ENCODE measurements at places on chromosomes 11 and 22.

DNA sequence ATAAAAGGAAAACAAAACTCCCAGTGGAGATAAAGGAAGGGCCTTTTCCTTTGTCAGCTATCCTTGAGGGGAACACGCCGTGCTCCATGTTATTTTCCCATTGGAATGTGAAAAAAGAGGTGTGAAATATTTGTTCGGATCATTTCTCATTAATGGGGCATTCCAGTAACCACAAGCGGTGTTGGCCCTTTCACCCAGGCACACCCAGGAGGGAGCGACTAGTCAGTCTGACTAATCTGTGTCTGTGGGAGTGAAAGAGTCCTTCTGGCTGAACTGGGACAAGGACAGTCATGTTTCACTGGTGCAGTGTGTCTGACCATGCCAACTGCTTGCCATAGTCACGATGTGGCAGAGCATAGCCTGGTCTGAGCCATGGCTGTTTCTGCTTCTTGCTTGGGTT is 13.0 kb upstream of the MYEOV start:
- no peak for DNase-seq

- no peak for DNase-seq
Measured at GRCh38 chr22:45239681-45240051, 1.0 kb downstream of the KIAA0930 start.

- DNase-seq = no peak
Measured at GRCh38 chr11:10935015-10935559, 77.2 kb upstream of the ZBED5 start.

DNA sequence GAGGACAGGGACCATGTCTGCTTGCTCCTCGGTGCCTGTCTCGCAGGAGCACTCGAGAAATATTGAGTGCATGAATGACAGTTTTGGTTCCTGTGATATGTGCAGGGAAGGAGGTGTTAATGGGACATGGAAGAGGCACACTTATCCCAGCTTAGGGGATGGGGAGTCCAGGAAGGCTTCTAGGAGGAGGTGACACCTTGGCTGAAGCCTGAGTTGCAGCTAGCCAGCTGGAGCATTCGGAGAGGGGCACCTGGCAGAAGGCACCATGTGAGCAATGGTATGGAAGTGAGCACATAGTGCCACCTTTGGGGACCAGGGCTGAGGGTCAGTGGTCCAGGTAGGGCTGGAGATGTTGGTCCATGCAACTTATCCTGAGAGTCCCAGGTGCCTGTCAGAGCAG is 18.9 kb downstream of the SGSM1 start:
- no peak for DNase-seq

DNA sequence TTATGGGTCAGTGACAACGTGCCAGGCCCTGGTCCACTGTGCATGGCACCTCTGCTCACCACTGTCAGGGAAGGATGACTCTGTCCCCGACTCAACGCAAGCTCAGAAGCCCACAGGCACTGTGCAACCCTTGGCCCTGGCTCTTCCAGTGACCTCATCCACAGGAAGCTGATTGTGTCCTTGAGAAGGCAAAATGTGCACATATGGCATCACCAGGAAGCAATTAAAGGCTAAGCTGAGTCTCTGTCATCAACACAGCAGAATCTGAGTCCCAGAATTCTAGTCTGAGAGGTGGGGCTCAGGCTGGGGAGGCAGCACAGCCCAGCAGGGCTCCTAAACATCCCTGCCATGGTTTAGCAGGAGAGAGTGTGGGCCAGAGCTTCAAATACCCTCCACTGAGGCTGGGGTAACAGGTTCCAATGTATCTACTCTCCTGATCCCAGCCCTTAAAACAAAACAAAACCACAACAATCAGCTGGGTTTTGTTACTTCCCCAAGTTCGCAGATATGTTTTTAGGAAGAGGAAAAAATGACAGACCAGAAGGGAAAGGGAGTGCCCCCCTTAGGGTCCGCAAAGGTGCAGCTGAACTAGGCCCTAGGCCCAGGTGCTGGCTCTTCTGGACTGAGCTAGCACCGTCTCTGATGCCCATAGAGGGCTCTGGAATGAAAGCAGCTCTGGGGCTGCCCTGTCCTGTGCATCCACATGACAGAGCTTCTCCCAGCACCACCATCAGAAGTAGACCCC is 33.5 kb upstream of the GNAZ start:
- no peak for DNase-seq

DNA sequence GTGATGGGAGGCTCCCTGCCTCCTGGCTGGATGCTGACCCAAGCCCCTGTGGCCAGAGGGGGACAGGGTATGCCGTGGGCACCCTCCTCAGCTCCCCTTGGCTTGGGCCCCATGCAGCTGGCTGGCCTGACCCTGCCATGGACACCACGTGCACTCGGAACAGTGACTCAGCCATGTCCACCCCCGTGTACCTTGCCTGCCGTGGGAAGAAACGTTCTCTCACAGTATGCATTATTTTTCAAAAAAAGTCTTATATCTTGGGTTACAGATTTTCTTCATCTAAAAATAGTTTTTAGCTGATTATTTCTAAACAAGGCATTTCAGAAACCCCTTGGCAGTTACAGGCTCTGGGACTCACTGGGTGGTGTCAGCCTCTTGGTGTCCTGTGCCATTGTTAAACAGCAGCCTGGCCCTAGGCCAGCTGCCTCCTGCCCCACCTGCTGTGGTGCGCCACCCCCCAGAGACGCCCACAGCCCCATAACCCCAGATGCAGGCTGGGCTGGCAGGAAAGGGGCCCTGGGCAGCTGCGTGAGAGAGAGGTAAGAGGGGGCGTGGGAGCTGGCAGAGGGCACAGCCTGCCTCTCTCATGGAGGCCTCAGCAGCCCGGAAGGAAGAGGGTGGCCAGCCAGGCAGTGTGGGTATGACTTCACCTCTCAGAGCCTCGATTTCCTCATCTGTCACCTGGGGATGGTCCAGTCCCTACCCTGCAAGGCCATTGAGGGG is 99.8 kb downstream of the MORC2 start:
- DNase-seq = no peak

DNA sequence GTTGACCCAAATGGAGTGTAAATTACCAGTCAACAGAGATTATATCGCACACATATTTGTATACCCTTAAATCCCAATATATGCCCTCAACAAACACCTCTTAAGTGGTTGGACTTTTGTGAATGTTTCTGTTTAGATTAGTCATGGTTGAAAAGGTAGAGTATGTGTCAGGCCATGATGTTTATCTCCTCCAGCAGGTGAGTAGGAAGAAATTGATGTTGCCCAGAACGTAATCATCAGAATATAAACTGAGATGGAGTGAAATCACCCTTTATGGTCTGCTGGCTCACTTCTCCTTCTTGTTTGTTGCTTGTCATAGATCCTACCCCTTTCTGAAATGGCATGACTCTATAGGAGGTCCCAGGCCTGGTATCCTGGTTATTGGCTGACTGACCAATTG is 431.8 kb downstream of the ETS1 start:
- DNase-seq = no peak

- no peak for DNase-seq
Measured at GRCh38 chr11:68549789-68550484, 89.4 kb downstream of the PPP6R3 start.

- no peak for DNase-seq
Measured at GRCh38 chr11:103536335-103536722, 427.1 kb downstream of the DYNC2H1 start.

DNA sequence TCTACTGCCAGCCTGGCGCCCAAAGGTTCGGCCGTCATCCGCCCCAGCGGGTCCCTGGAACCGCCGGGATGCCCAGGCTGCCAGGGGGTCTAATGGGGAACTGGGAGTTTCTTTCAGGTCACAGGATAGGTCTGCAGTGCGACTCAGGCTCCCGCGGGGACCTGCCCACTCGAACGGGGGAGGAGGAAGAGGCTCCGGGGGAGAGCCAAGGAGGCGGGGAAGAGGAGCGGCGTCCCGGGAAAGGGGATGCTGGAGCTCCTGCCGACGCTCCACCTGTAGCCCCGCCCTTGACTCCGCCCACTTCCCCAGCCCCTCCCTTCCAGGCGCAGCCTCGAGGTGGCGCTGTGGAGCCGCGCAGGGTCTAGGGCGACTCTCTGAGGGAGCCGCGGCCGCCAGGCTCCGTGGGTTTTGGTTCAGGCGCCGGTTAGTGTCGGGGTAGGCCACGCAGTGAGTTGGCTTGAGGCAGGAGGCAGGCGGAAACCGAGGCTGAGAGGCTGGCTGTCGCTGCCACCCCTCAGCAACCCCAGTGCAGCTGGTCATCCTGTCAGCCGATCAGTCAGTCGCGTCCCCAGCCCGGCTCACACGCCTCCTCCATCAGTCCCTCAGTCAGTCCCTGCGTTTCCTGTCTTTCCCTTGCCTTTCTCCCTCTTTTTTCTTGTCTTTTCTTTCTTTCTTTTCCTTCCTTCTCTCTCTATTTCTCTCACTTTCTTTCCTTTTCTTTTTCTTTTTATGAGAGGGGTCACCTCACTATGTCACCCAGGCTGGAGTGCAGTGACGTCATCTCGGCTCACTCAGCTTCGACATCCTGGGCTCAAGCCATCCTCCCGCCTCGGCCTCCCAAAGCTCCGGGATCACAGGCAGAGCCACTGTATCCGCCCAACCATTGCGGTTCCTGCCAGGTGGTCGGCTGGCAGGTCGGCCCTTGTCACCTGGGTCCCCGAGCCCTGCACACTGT is 26.4 kb downstream of the YWHAH start:
- no peak for DNase-seq

GRCh38 chr22:50728523-50728931 is 9.5 kb upstream of the ACR start:
- DNase-seq = no peak

DNA sequence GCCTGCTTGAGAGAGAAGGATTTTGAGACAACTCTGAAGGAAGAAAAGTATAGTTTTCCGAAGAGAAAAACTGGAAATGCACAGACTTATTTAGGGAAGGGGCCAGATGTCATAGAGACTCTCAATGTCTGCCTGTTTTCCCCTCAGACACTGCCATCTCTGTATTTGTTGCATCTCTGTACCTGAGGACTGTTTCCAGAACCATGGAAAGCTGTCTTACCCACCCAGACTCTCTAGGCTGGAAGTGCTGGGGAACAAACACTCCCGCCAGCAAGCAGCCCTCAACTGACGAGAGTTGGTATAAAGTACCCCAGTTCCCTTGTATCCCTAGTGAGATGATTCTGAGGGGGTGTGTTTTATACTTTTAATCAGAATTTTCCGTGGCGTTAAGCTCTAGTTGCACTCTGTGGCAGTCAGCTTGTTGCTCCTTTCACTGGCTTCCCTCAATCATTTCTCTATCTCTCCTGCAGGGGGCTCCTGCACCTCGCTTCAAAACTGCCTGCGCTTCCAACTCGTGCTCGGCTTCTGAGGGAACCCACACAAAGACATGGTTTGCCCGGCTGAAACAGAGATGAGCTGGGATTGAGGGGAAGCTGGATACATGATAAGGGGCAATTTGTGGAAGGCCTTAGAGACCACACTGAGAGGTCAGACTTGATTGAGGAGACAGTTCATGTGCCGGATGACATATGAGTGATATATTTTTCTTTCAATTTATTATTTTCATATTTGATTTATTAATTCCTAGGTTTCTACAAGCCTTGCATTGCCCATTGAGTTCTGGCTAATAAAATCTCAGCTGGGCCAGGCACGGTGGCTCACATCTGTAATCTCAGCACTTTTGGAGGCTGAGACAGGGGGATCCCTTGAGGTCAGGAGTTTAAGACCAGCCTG is 36.9 kb upstream of the CLPB start:
- peak; percentile 25 for DNase-seq

DNA sequence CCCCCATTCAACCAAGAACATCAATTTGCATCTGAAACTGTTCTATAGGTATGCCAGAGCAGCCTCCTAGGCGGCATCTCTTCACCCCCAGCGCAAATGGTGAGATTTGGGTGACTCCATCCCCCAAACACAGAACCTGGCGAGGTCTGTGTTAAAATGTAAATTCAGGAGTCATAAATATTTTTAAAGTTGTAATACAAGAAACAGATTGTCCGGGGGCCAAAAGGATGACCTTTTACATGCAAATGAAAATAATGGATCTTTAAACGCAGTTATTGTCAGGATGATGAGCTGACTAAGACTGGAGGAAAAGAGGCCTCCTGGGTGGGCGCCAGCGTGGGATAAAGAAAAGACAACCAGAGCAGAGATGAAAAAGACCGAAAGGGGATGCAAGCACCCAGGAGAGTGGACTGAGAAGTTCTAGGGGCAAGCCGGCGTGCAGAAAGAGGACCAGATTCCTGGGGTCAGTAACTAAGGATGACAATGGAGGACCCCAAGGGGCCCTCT is 16.0 kb upstream of the ADA2 start:
- DNase-seq = no peak

- no peak for DNase-seq
Measured at GRCh38 chr22:46769191-46769675, 6.8 kb downstream of the TBC1D22A start.

DNA sequence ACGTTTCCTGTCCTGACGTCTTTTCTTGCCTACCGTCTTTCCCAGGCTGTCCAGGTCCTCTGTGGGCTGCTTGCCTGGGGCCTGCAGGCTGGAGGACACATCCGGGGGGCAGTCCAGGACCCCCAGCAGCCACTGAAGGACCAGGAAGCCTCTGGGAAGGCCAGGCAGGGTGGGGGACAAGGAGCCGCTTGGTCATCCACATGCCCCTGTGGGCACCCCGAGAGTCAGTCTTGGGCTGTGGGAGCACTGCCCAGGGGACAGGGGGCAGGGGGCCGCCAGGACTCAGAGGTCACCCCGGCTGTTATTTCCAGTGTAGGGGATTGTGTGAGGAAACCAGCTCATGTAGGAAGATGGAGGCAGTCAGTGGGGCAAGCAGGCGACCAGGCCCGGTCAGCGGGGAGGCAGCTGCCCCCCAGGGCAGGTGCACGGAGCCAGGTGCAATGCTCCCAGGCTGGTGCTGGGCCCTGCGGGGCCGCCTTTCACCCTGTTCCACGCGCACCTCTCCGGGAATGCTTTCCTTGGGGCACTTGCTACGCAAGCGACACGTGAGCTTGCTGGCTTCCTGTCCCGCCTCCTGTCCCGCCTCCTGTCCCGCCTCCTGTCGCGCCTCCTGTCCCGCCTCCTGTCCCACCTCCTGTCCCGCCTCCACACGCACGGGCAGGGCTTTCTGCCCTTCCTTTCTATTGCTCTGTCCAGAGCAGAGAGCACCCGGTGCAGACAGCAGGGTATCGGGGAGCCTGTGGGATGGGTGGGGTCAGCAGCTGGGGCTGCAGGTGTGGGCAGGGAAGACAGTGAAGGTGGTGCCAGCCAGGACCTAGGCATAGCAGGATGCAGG is 39.5 kb downstream of the MUC5B start:
- DNase-seq = peak; percentile 57

DNA sequence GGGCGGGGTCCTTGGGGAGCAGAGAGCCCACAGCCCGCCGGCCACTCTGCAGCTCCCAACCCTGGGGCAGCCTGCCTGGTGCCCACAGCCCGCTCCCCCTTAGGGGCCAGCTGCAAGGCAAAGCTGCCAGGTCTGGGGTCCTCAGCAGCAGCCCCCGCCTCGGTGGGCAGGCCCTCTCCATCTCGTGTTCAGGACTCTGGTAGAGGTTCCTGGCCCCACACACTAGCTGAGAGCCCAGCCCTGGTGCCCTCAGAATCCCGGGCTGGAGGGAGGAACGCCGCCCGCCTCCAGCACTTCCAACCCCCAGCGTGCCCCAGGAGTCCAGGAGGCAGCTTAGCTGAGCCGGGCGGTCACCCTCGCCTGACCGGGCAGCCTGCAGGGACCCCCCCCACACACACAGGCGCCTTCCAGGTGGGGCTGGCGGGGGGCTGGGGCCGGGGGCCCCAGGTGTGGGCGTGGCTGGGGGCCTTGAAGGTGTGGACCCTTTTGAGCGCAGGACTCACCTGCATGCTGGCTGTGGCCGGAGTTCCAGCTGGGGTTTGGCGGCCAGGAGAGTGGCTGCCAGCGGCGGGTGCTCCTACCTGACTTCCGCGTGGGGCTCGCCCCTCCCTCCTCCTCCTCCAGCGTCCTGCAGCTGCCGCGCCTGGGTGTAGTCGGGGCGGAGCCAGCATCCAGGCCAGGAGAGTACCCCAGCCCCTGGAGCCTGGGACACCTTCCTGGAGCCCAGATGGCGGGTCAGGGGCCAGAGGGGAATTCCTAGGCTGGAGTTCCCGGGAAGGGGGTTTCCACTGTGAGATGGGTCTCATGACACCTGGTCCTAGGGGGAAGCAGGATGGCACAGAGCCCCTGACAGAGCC is at the start of gene ANO9:
Gene ANO9, minus strand, starts transcription at position 594 of the 857 bp plus-strand sequence. Its CDS starts 85 bp downstream, at position 509.
- DNase-seq = no peak
